ENCODE measurements at places on chromosomes 12 and 14.

- DNase-seq = no peak
Observed at GRCh38 chr14:38839694-38840365, 263.2 kb downstream of the SEC23A start.

DNA sequence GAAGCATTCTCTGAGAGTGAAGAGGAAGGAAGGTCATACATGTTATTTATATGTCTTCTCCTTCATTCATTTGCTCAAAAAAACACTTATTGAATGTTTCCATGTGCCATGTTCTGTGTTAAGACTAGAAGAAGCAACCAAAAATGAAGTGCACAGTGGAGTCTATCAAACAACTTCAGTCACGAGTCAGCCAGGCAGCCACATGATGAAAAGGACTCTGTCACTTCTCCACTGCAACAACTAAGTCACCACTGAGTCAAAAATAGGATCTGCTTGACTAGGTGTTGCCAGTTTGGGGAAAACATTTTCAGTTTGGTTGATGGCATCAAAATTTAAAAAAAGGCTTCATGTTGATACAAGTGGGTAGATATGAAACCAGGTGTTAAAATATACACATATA is 142.5 kb downstream of the PDE3A start:
- no peak for DNase-seq

GRCh38 chr14:77126461-77126990 is 15.1 kb downstream of the ZDHHC22 start:
- no peak for DNase-seq

DNA sequence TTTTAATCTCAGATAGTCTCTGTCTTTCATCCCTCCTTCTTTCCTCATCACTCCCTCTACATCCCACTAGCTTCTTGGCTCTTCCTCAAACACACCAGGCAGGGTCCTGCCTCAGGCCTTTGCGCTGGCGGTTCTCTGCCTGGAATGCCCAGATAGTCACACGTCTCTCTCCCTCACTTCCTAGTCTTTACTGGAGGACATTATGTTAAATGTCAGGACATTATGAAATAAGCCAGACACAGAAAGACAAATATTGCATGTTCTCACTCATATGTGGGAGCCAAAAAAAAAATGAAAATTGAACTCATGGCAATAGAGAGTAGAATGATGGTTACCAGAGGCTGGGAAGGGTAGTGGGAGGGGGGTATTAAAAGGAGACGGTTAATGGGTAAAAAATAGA is 442.0 kb downstream of the MED13L start:
- DNase-seq = no peak

DNA sequence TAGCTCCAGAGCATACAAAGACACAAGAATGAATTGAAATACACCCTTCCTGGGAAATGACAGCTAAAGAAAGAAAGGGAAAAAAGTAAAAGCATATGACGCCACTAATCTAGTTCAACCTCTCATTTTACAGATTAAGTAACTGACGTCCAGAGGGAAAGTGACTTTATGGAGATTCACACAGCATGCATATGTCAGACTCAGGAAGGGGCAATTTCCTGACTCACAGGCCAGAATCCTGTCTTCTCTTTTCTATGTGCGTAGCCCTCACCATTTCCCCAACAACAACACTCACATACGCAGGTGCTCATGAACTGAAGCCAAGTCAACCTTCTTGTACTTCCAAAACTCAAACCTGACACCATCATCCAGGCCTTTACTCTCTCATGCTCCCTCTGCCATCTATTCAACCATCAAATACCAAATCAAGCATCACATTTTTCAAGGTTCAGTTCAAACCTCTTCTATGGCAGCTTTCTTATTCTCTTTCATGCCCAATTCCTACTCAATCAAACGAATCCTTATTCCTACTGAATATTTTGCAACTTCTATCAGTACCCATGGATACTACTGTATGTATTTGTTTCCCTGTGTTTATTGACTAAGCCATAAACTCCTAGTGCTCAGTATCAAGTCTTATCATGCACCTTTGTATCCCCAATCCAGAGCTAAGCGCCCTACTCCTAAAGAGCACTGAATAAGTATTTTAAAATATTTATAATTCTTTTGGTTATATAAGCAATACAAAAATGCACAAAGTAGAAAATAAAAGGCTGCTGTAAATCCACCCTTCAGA is 52.8 kb downstream of the STXBP6 start:
- no peak for DNase-seq

All from NB4 (cell line).